Stimulated activated CD8-positive, alpha-beta memory T cell treated with anti-CD3 and anti-CD28 coated beads, Interleukin-2, amount 100 ng/mL, for 48 hours (primary cell): ENCODE measurements at places on chromosomes 3 and 15.

- no peak for DNase-seq
These were observed 472 bp downstream of the BSN start for GRCh38 chr3:49554633-49555265.

DNA sequence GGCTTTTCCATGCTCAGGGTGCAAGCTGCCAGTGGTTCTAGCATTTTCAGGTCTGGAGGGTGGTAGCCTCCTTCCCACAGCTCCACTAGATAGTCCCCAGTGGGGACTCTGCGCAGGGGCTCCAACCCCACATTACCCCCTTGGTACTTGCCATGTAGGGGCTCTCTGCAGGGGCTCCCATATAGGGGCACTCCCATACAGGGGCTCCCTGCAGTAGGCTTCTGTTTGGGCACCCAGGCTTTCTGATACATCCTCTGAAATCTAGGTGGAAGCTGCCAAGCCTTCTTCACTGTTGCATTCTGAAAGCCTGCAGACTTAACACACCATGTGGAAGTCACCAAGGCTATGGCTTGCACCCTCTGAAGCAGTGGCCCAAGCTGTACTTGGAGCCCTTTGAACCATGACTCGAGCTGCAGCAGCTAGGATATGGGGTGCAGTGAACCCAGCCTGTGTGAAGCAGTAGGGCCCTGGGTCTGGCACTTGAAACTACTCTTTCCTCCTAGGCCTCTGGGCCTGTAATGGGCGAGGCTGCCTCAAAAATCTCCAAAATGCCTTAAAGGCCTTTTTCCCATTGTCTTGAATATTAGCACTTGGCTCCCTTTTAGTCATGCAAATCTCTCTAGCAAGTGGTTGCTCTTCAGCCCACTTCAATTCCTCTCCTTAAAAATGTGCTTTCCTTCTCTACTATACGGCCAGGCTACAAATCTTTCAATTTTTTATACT lies 96.4 kb downstream of the TPRA1 start:
- DNase-seq: no peak

DNA sequence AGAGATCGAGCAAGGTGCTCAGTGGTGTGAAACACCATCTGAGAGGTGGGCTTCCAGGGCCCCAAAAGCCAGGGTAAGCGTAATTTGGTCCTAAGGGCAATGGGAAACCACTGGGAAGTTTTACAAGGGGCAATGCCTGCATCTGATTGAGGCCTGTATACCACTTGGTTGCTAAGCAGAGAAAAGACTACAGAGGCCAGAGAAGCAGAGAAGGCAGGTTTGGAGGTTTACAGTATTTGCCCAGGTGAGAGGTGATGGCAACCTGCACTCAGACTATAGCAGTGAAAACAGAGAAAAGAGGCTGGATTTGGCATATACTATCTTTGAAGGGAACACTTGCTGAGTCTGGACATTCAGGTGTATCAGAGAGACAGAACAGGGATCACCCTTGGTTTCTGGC lies 133.5 kb upstream of the FAM3D start:
- DNase-seq: no peak

GRCh38 chr3:149908424-149908957 lies 62.2 kb downstream of the PFN2 start:
- no peak for DNase-seq

- no peak for DNase-seq
These were observed 15.5 kb upstream of the HOMER2 start for GRCh38 chr15:82968066-82968465.

DNA sequence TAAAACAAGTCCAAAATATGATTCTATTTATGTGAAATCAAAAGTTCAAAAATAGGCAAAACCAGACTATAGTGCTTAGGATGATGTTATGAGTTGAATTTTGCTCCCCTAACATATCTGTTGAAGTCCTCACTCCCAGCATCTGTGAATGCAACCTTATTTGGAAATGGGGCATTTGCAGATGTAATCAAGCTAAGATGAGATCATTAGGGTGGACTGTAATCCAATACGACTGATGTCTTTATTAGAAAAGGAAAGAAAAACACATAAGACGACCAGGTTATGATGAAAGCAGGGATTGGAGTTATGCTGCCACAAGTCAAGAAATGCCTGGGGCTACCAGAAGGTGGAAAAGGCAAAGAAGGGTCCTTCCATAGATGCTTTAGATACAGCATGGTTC lies 110.5 kb upstream of the CCDC39 start:
- DNase-seq: no peak

GRCh38 chr3:107206945-107207344 lies 170.3 kb upstream of the CCDC54 start:
- no peak for DNase-seq

GRCh38 chr15:25347707-25348106 lies 91.1 kb downstream of the UBE3A start:
- DNase-seq: no peak

- DNase-seq: no peak
These were observed 41.2 kb downstream of the HERC1 start for GRCh38 chr15:63792584-63792983.

DNA sequence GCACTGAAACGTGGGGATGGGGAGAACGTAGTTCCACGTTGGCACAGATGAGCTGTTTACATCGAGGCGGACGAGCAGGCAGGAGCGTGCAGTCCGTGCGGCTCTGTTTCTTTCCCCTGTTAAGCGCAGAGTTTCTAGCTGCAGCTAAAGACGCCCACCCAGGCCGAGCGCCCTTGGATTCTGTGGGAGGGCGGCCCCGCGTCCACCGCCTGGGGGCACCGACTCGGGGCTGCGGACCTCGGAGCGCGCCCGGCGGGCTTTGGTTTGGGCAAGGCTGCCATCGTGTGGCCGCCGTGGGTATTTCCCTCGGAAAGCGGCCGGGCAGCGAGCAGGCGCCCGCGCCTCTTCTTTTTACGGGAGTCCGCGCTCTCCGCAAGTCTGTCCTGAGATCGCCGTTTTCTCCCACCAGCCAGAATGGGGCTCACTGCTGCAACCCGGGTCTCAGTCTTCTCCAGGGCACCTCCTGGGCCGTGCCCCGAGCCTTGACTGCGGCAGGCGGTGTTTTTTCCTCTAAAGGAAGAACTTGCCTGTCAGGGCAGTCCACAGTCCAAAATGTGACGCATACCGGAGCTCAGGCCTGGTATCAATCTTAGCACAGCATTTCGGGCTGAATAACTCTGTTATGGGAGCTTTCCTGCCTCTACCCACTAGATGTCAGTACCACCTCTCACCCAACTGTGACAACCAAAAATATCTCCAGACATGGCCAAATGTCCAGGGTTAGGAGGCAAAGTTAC lies 219.9 kb upstream of the IGF1R start:
- DNase-seq: peak; percentile 49

DNA sequence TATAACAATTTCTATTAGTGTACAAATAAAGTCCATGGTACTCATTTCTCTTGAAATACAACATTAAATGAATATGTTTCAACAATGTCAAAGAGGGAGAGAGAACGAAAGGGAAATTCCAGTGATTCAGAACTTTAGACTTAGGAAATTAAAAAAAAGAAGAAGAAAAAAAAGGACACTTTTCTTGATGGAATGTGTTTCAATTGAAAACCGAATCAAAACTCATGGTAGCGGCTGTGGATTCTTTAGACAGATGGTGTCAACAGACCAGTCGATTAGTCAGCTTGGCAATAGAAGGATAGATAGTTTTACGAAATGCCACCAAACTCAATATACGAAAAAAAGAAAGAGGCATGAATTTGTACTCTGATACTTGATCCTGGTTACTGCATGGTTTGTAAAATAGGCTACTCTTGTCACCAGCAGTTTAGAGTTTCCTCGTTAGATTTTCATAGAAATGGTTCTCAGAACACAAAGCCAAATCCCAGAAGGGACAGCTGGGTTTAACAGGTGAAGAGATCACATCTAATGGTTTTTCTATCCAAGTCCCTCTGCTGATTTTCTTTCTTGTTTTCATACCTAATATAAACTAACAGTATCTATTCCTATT lies 793.5 kb downstream of the ROBO1 start:
- DNase-seq: no peak
